ENCODE measurements at places on chromosomes 13 and 19. TPM values are rescaled to one million over a fixed set of nuclear protein-coding genes. Genes with fewer than 3 reads are reported as not detected.
A peak's percentile ranks its signal among the peaks of the same experiment; 100 is the strongest.

- no peak for DNase-seq
Measured at GRCh38 chr13:30827578-30827925, 78.5 kb upstream of the MEDAG start.

DNA sequence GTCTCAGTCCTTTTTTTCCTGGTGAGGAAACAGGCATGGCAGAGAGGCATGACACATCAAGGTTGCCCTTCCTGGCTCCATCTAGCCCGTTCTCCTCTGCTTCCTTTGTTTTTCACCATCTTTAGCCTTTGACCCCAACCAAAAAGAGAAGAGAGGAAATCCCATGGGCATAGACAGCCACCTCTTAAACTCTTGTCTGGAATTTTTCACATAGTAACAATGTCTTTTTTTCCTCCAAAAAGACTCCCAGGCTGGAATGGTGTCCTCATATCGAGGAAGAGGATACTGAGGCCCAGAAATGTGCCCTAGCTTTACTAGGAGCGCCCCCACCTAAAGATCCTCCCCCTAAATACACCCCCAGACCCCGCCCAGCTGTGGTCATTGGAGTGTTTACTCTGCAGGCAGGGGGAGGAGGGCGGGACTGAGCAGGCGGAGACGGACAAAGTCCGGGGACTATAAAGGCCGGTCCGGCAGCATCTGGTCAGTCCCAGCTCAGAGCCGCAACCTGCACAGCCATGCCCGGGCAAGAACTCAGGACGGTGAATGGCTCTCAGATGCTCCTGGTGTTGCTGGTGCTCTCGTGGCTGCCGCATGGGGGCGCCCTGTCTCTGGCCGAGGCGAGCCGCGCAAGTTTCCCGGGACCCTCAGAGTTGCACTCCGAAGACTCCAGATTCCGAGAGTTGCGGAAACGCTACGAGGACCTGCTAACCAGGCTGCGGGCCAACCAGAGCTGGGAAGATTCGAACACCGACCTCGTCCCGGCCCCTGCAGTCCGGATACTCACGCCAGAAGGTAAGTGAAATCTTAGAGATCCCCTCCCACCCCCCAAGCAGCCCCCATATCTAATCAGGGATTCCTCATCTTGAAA is at the start of gene GDF15:
Gene GDF15 (plus strand): TSS at position 484 of the 868 bp plus-strand sequence. CDS start 32 bp downstream, at position 516.
- peak; percentile 85 for DNase-seq

The TSEN34 gene
- 24.6 TPM for total RNA-seq

- DNase-seq, result no peak
Measured at GRCh38 chr13:36822785-36823184, 3.8 kb downstream of the RFXAP start.

DNA sequence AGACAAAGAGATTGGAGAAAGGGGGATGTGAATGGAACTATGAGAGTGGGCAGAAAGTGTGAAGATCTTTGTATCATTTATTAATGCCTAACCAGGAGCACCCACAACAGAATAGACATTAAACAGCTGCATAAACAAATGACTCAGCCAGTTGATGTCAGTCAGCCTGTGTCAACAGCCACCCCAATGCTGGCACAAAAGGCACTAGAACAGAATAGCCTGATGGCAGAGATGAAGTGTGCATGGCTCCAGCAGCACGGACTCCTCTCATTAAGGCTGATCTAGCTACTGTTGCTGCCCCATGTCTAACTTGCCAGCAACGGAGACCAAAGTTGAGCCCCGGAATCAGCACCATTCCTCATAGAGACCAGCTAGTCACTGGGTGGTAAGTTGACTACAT is 7.8 kb downstream of the CPB2 start:
- DNase-seq, result no peak

DNA sequence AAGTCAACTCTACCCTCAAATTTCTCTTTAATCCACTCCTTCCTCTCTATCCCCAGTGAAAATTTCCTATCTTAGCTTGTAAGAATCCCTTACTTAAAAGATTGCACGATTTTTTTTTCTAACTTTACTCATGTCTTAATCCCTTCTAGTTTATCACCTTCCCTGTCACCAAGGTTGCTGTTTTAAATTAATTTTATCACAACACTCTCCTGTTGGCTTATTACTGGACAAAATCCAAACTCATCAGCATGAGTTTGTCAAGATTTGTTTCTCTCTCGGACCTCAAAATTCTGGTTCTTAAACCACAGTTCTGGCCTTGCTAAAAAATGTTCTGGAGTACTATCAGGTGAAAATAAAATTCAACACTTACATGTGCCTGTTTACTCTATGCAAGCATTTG is 959.1 kb upstream of the SLC10A2 start:
- DNase-seq, result no peak

DNA sequence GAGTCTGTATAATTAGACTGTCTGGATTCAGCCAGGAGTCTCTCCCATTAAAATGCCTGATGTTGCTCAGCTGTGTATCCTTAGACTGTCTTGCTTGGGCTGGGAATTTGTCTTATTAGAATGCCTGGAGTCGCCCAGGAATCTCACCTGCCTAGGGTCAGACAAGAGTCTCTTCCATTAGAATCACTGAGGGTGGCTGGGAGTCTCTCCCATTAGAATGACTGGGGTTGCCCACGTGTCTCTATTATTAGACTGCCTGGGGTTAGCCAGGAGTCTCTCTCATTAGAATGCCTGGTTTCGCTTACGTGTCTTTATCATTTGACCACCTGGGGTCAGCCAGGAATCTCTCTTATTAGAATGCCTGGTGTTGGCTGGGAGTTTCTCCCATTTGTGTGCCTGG is 1450.0 kb downstream of the UQCRFS1 start:
- DNase-seq, result no peak

GRCh38 chr13:28753208-28753892 is 34.6 kb upstream of the SLC46A3 start:
- peak; percentile 79 for DNase-seq

The SYNGR4 gene
- total RNA-seq, result not detected

DNA sequence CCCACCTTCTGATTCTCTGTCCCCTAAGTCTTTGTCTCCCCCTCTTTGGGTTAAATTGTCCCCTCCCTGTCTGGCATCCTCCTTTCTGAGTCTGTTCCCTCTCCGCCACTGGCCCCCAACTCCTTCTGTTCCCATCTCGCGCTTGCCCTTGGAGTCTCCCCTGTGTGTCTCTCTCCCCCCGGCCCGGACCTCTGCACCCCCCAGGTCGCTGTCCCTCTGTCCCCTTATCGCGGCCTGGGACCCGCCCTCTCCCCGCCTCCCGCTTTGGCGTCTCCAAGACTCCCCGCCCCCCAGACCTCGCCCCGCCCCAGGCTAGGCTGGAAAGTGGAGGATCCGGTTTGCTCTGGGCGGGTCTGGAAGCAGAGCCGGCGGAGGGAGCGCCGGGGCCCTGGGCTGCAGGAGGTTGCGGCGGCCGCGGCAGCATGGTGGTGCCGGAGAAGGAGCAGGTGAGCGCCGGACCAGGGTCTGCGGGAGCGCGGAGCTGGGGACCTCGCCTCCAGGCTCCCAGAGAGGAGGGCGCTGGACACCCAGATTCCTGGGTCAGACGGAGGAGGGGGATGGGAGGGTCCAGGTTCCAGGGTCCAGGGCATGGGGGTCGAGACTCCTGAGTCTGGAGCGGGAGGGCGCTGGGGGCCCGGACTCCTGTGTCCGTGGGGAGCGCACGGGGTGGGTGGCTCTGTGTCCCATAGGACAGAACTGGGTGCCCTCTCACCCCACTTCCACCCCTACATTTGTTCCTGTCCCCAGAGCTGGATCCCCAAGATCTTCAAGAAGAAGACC is at the start of gene TRPM4:
Gene TRPM4 (plus strand): TSS at position 348 of the 780 bp plus-strand sequence. CDS start 75 bp downstream, at position 423.
- peak; percentile 98 for DNase-seq

The CLC gene
- total RNA-seq, result not detected

GRCh38 chr19:28864024-28864503 is 348.9 kb downstream of the UQCRFS1 start:
- DNase-seq, result no peak

The KLK2 gene
- not detected for total RNA-seq

DNA sequence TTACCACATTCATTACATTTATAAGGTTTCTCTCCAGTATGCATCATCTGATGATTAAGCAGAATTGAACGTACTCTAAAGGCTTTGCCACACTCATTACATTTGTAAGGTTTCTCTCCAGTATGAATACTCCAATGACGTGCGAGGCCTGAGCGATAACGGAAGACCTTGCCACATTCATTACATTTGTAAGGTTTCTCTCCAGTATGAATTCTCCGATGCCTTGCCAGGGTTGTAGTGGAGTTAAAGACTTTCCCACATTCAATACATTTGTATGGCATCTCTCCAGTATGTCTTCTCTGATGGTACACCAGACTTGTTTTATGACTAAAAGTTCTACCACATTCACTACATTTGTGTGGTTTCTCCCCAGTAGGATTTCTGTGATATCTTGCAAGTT is 16.8 kb upstream of the ZNF432 start:
- no peak for DNase-seq

DNA sequence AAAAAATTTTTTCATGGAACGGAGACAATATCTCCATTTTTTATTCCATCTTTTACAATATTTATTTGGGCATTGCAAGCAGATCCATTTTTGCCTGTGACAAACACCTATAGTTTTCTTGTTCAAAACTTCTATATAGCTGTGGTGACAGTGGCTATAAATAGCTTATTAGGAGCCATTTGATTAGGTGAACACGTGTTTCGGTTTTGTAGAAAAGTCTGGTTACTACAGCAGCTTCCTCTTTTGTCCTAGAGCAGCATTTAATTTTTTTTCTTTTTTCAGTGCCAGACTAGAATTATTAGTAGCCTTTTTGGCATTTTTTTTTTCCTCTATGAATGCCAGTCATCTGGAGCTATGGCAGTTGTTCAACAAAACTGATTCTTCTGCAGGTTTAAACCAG is 123.5 kb downstream of the RXFP2 start:
- no peak for DNase-seq

- DNase-seq, result no peak
Measured at GRCh38 chr13:77323858-77324257, 3.0 kb downstream of the MYCBP2 start.

- no peak for DNase-seq
Measured at GRCh38 chr13:47934371-47934770, 66.7 kb downstream of the SUCLA2 start.

- no peak for DNase-seq
Measured at GRCh38 chr19:41927497-41928192, 604 bp downstream of the ERFL start.

The NLRP4 gene
- total RNA-seq, result not detected

DNA sequence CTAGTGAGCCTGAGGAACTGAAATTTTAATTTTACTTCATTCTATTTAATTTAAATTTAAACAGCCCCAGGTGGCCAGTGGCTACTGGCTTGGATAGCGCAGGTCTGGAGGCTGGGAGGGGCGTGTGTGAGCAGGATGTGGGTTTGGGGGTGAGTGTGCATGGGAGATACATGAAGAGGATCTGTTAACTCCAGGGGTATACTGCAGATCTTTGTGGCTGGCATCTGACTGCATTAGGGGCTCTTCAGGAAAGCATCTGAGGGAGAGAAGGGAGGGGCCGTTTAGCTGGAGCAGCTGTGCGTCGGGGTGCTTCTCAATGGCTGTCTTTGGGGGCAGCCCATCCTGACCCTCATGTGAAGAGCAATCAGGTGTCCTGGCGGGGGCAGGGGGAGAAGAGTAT is 6.8 kb downstream of the SHANK1 start:
- DNase-seq, result no peak

The S1PR5 gene
- 0.39 TPM for total RNA-seq

The ZNF331 gene
- total RNA-seq, result 21.4 TPM

DNA sequence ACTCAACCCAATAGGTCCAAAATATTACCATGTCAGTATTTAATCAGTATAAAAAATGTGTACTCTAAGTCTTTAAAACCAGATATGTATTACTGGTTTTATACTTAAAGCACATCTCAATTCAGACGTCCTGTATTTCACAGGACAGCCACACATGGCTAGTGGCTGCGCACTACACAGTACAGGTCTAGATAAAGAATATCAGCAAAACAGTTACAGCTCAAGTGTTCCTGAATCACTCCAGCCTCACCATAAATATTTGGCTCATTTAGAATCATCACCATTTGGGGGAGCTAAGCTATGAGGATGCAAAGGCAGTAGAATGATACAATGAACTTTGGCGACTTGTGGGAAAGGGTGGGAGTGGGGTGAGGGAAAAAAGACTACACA is 89.0 kb downstream of the DOCK9 start:
- no peak for DNase-seq

The MCF2L gene
- total RNA-seq, result 73.3 TPM

GRCh38 chr13:105758918-105759860 is 776.3 kb downstream of the EFNB2 start:
- no peak for DNase-seq

The APC2 gene
- 0.26 TPM for total RNA-seq

GRCh38 chr19:4866595-4867424 is 657 bp downstream of the PLIN3 start:
- peak; percentile 89 for DNase-seq

The MTMR6 gene
- total RNA-seq, result 18.2 TPM

GRCh38 chr19:2624537-2625091 is 77.9 kb downstream of the GNG7 start:
- no peak for DNase-seq

- peak; percentile 89 for DNase-seq
Measured at GRCh38 chr19:48868114-48868886, at the start of gene PLEKHA4. PLEKHA4 (minus strand) TSS chr19:48868617; CDS start chr19:48867620, 997 bp downstream.

GRCh38 chr13:27808851-27809550 is 16.7 kb downstream of the GSX1 start:
- no peak for DNase-seq

The SIGLEC12 gene
- 2.0 TPM for total RNA-seq

- no peak for DNase-seq
Measured at GRCh38 chr13:74132152-74132775, 1.9 kb downstream of the KLF12 start.

- peak; percentile 36 for DNase-seq
Measured at GRCh38 chr13:113630296-113630695, 27.7 kb downstream of the ATP4B start.

GRCh38 chr19:44176590-44176989 is 11.7 kb downstream of the ZNF226 start:
- DNase-seq, result no peak

DNA sequence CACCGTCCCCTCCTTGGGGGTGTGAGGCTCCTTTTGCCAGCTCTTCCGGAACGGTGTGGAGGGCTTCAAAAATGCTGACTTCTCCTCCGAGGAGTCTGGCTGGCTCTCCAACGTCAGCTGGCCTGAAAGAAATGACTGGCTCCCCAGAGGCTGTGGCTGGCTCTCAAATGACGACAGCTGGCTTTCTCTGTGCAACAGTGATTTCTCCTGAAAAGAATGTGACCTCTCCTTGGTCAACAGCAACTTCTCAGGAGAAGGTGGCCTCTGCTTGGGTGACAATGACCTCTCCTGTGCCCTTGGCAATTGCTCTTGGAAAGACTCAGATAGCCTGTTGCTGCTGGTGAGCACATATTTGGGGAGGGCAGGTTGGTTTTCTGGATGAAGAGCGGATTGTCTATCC is 29.2 kb downstream of the ONECUT3 start:
- DNase-seq, result no peak
